Lower lobe of right lung (tissue), 2 donors: ENCODE measurements at places on chromosomes 3 and 15.
A peak's percentile ranks its signal among the peaks of the same experiment; 100 is the strongest.

GRCh38 chr3:129327510-129327909, 48.8 kb downstream of the HMCES start:
- no peak for DNase-seq

DNA sequence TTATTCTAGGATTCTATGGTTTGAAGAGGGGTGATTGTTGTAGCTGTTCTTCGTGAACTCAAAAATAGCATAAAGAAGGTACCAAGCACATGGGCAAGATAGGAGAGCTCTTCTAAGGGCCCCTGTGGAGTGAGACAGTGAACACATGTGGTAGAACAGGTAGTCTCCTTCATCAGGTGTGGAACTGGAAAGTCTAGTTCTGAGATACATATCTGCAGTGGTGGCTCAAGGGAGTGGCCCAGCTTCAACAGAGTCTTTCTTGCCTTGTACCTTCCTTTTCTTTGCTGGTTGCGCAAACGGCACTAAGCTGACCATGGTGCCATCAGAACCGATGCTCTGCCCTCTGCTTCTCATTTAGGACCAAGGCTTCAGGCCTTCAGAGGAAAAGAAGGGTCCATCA, 65.2 kb downstream of the CERS3 start:
- no peak for DNase-seq

DNA sequence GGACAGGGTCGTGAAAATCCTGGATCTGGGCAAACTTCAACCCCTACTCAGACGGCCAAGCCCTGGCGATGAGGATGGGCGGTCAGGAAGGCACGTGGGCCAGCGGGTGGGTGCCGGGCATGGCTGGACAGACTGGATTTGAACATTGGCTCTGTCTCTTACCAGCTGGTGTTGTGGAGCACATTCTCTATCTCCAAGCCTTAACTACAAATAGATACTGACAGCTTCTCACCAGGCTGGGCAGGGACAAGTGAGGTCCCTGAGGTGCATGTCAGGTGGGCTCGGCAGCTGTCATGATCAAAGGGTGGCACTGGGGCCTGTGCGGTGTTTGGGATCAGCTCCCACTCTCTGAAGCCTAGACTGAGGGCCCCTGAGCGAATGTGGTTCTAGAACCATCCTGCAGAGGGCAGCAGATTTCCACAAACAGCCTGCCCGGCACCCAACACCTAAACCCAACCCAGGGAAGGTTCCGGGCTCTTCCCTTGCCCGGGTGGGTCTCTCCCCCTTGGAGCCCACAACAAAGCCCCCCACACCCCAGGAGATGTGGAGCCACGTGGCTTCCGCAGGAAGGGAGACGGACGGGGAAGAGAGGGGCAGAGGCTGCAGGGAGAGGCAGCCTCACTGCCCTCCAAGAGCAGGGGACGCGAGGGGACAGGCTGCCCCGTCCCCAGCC, 58.4 kb downstream of the RGMA start:
- peak; percentile 74 for DNase-seq

GRCh38 chr3:34012102-34012461, 213.7 kb downstream of the PDCD6IP start:
- DNase-seq: no peak

GRCh38 chr3:60048447-60048848, 998.6 kb upstream of the CFAP20DC start:
- DNase-seq: no peak

GRCh38 chr3:108117241-108117775, 26.5 kb upstream of the CD47 start:
- DNase-seq: no peak

GRCh38 chr3:54349231-54349652, 226.9 kb downstream of the CACNA2D3 start:
- DNase-seq: no peak

DNA sequence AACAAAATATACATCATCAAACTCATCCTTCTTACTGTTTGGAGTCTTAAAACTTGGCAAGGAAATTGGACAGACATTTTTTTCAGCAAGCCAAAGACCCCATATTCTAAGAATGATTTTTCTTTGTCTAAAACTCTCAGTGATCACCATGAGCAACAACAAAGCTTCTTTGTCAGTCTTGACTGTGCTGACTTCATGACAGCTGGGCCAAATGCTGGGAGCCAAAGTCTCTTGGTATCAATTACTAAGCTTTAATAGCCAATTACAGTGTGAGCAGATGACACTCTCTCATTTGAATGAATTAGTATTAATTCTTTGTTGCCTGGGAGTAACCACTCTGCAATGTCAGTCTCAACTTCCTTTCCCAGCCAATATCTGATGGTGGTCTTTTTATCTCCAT, 48.1 kb upstream of the GK5 start:
- no peak for DNase-seq

- no peak for DNase-seq
Measured at GRCh38 chr15:38128341-38128781, 124.3 kb upstream of the SPRED1 start.

DNA sequence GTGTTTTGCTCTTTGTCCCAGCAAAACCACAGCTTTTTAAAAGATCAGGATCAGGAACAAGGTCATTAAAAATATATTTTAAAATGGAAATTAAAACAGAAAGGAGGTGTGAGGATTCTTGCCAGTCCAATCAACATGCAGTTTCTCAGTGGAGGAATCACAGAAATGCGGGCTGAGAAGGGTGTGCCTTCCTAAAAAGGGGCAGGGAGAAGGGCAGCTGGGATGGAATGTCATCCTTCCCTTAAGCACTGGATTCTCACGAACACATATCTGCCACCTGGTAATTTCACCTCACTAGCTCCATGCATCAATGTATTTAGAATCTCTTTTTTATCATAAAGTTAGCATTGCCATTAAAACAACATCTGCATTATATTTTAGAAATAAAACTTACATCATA, 21.4 kb downstream of the ABI3BP start:
- no peak for DNase-seq

- DNase-seq: no peak
Measured at GRCh38 chr3:146313746-146314111, 62.8 kb upstream of the PLSCR4 start.

DNA sequence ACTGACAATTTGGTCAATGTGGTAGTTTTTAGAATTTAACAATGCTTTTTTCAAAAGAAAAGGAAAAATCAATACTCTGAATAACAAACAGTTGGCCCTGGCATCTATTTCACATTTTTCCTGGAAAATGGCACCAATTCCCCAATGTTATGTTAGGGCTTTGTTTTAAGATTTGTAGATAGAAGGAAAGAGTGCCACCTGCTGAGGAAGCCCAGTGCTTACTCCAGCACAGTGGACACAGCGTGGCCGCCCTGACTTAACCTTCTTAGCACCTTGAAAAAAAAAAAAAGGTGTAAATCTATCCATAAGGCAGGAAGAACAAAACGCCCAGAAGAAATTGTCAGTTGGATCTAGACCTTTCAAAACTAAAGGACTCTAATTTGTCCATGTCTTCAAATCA, 110.7 kb upstream of the CNTN4 start:
- DNase-seq: peak; percentile 45

DNA sequence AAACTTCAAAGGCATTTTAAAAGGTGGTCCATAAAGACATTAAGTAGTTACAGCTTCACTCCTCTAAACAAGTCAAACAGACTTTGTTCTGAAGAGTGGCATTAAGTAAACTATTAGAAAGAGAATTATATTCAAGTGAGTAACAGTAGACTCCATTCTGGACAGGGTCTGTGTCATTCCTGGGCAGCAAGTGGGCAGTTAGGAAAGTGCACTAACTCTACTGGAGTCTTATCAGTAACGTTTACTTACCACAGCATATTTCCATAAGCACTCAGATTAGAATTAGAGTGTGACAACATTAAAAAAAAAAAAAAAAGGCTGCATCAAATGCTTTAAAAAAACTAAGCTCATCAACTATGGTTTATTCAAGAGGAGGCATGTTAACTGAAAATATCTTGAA, 10.6 kb downstream of the UBR1 start:
- DNase-seq: no peak

DNA sequence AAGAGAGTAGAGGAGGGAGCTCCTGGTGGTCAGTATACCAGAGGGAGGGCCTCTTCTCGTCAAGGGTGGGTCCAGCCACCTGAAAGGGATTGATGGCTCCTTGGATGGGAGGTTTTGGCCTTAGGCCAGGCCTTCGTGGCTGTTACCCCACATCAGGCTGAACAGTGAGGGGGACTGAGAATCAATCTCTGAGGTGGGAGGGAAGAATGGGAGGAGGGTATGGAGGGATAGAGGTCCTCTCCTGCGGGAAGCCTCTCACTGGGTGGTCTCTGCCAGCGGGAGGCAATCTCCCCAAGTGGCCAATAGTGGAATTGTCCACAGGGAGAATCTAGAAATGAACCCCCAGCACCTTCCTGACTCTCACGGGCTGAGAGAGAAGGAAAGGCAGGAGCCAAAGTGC, 53.5 kb downstream of the BSN start:
- DNase-seq: no peak

DNA sequence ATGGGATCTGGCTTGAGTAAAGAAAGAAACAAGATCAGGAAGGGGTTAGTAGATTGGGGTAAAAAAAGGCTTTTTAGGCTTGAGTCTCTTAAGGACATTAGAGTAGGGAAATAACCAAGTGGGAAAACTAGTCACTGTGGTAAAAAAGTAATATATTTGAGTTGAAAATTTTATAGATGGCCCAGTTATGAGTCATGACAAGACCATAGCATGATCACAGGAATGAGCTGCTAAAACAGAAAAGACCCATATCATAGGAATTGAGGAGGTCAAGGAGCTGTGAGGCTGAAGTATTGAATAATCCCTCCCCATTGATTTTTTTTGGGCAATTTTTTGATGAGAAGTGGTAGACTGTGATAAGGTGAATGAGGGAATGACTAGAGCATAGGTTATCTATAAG, 69.2 kb upstream of the TBC1D5 start:
- DNase-seq: no peak

DNA sequence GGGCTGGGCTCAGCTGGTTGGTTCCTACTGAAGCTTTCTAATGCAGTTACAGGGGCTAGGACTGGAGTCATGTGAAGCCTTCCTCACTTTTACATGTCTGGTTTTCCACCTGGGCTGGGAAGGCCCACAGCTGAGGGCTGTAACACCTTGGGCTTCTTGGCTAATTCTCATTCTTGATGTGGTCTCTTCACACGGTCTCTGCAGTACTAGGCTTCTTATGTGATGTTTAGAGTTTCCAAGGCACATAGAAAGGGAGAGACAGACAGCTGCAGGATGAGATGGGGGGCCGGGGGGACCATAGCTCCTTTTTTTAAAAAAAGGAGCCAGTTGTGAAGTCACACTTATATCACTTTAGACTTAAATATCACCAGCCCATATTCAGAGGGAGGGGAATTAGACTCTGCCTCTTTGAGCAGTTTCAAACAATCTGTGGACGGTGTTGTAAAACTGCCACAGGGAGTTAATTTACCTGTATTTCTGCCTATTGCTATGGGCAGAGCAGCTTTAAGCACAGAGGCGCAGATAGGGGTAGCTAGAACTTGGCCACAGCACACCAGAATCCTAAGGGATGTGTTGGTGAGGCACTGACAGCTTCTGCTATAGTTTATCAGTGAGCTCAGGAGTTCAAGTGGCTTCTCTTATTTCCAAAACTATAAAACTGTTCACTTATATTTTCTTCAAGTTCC, 46.7 kb downstream of the NKIRAS1 start:
- no peak for DNase-seq

DNA sequence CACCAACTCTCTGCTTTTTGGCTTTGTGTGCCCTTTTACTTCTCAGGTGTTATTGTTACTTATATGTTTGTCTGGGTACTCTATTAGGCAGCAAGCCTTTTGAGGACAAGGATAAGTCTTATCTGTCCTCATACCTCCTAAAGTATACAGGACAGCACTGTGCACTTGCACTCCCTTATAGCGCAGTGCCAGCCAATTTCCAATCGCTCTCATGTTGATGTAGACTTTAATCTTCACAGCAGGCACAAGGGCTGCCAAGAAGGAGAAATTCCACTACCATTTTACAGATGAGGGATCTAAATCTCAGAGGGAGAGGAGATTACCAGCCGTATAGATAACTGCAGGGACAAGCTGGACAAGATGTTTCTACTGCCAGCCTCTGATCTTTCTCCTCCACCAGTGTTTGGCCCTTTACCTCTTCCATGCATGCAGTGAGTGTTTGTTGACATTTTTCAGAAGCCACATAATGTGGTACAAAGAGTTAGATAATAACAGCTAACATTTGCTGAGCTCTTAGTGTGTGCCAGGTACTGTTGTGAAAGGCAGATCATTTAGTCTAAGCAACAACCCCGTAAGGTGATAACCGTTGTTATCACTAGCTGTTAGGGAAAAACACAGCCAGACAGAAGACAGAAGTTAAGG, 30.1 kb downstream of the SST start:
- no peak for DNase-seq

GRCh38 chr3:127865941-127866340, 43.6 kb upstream of the MGLL start:
- no peak for DNase-seq

GRCh38 chr15:39181056-39181747, 399.7 kb upstream of the THBS1 start:
- DNase-seq: no peak

GRCh38 chr15:90913398-90913944, 10.4 kb downstream of the MAN2A2 start:
- peak; percentile 39 for DNase-seq

- DNase-seq: peak; percentile 43
Measured at GRCh38 chr3:126355251-126355650, 2.0 kb downstream of the KLF15 start.

DNA sequence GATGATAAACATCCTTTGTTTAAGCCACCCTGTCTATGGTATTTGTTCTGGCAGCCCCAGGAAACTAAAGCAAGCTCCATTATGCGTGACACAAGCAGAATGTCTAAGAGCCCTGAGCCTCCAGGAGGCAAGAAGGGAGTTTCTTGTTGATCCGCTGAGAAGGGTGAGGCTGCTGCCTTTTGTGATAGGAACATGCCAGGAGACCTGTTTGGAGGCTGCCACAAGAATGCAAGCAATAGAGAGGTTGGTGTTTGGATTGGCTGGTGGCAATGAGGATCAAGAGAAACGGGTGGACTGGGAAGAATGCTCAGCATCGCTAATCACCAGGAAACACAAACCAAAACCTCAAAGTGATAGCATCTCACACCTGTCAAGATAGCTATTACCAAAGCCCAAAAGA, 104.8 kb downstream of the ASB7 start:
- DNase-seq: no peak

GRCh38 chr3:183825456-183826161, at the start of gene MAP6D1:
TSS of gene MAP6D1 (minus strand) at chr3:183825577. CDS start at chr3:183825547, 30 bp downstream.
- DNase-seq: no peak

- no peak for DNase-seq
Measured at GRCh38 chr15:58536414-58536813, 104.6 kb downstream of the LIPC start.

DNA sequence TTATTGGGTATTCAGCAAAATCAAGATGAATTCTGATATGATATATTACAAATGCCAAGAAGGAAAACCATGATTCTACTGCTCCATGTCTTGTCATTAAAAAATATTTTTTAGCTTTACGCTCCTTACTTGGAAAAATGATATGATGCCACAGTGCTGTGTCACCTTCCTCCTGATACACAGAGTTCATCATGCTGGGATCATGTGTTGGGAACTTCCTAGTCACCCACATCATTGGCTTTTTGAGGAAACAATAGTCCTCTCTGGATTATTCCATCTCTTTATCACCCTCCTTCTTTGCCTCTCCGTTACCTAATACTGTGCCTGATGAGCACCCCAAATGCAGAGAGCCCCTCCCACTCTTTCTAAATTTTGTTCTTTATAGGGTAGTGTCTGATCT, 94.3 kb upstream of the PFN2 start:
- DNase-seq: no peak

- DNase-seq: no peak
Measured at GRCh38 chr15:60924916-60925397, 304.1 kb downstream of the RORA start.

- no peak for DNase-seq
Measured at GRCh38 chr3:130395916-130396315, 50.4 kb downstream of the COL6A5 start.

GRCh38 chr3:61194892-61195538, 56.2 kb downstream of the FHIT start:
- no peak for DNase-seq
